Mucosa of gallbladder (tissue), 1 donor: ENCODE measurements at places on chromosomes 7 and 10.
A peak's percentile ranks its signal among the peaks of the same experiment; 100 is the strongest.

DNA sequence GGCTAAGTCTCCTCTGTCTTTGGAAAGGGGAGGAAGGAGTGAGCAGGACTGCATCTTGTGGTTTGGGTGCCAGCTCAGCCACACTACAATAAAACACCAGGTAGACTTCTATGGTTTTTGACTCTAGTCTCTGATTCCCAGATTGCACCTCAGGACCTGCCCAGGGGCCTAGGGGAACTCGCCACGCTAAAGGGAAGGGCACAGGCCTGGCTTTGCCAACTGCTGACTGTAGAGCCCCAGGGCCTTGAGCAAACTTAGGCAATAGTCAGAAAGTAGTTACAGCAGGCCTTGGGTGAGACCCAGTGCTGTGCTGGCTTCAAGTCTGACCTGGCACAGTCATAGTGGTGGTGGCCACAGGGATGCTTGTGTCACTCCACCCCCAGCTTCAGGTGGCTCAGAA lies 24.2 kb upstream of the PRR15 start:
- no peak for DNase-seq

DNA sequence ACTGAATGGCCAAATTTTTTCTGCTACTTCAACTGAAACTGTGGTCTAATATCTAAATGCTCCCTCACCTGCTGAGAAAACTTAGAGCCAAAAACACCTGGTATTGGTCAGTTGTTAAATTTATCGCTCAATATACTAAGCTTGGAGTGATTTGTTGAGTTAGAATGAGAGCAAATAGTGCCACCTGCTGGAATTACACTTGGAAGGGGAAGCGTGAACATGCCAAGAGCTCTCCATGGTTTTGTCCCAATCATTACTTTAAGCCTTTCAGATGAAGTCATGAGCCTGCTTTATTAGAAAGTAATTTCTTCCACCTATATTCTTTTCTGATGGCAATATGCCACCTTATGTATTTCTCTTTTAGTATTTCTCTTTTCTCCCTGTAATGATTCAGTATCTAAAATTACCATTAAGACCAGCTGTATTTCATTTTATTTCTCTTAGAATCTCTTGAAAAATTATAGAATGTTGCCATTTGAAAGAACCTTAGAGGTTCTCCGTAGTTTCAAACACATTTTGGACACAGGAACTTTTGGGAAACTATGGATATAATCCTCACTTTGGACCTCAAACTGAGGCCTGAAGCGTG lies 447.8 kb upstream of the C7orf33 start:
- peak; percentile 41 for DNase-seq

- no peak for DNase-seq
Observed at GRCh38 chr7:2070151-2070763, 162.5 kb downstream of the MAD1L1 start.

- no peak for DNase-seq
Observed at GRCh38 chr7:23615331-23615730, 18.1 kb downstream of the CCDC126 start.

DNA sequence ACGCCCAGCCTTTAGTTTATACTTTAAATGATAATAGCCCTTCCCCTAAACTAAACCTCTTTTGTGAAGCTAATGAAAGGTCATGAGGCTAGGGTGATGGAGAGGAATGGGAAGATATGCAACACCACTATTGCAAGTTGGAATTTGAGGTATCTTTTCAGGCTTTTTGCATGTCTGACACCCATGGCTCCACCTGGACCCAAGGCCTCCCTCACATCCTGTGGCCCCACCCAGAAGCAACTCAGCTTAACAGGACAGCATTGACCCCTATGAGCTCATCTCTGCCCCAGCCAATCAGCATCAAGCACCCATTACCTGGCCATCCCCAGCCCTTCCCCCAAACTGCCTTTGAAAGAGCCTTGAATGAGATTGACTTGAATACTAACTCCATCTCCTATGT lies 674.2 kb upstream of the NRP1 start:
- no peak for DNase-seq
